ENCODE measurements at places on chromosomes 7 and 10.

DNA sequence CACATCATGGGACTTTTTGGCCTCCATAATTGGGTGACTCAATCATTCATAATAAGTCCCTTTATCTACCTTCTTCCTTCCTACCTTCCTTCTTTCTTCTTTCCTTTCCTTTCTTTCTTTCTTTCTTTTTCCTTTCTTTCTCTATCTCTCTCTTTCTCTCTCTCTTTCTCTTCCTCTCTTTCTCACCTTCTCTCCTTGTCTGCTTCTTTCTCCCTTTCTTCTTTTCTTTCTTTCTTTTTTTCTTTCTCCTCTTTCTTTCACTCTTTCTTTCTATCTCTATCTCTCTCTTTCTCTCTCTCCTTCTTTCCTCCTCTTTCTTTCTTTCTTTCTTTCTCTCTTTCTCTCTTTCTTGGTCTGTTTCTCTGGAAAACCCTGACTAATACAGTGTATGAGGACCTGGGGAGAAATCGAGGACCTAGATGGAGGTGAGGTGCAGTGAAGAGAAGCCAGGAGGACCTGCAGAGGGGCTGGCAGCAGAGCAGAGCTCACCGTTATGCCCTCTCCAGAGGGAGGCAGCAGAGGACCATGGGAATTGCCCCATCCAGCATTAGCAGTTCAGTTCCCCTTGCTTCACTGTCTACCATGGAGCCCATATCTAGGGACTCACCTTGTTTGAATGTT, 52.7 kb upstream of the BTRC start:
- peak; percentile 69 for DNase-seq

- no peak for DNase-seq
Measured at GRCh38 chr10:83917537-83918506, 221.5 kb upstream of the GHITM start.

GRCh38 chr7:8436965-8437364, 3.6 kb downstream of the NXPH1 start:
- no peak for DNase-seq

DNA sequence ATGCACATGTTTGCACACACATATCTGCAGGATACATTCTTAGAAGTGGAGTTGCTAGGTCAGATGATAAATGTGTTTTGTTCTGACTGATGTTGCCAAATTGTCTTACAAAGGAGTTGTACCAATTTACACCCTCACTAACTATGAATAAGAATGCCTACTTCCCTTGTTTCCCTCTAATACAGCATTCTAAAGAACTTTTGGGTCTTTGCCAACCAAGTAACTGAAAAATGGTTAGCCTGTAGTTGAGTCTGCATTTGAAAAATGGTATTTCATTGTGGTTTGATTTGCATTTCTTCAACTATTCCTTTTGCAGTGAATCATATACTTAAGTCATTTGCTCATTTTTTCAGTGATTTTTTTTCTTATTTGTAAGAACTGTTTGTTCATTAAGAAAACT, 48.4 kb downstream of the TMEM26 start:
- no peak for DNase-seq

- no peak for DNase-seq
Measured at GRCh38 chr7:138243836-138244235, 167.6 kb downstream of the AKR1D1 start.

DNA sequence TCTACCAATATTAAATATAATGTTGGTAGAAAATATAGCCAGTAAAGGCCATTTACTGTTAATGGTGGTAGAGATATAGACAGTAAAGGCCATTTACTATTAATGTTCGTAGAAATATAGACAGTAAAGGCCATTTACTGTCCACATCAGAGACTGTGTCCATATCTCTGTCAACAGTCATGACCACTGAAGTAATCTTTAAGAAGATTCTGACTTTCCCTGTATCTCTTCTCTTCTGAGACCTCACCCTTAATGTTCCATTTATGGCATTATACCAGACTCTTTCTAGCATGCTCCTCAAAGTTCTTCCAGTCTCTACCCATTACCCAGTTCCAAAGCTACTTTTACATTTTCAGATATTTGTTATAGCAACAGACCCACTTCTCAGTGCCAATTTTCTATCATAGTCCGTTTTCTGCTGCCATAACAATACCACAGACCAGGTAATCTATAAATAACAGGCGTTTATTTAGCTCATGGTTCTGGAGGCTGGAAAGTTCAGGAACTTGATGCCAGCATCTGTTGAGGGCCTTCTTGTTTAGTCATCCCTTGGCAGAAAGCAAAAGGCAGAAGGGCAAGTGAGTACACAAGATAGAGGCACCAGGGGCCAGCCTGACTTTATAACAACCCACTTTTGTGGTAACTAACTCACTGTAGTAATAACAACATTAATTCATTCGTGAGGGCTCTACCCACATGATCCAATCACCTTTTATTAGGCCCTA, 7.9 kb upstream of the NUDCD3 start:
- no peak for DNase-seq

DNA sequence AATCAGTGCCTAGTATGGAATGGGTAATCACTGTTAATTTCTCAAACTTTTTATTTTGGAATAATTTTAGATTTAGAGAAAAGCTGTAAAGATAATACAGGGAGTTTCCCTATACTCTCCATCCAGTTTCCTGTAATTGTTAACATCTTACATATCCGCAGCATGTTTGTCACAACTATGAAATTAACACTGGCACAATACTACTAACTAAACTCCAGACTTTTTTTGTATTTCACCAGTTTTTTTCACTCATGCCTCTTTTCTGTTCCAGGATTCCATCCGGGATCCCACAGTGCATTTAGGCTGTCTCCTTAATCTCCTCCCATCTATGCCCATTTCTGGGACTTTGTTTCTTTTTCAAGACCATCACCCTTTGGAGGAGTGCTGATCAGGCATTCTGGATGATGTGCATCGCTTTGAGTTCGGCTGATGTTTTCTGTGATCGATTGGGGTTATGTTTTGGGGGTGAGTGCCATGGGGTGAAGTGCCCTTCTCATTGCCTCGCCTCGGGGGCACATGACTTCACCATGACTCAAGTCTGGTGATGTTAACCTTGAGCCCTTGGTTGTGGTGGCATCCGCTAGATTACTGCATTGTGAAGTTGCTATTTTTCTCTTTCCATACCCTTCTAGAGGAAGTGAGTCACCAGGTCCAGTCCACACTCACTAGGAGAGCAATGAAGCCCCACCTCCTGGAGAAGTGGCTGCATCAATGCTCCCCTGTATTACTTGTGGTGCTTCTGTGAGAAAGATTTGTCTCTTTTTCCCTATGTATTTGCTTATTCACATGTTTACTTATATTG, 43.9 kb upstream of the GRB10 start:
- DNase-seq = no peak

DNA sequence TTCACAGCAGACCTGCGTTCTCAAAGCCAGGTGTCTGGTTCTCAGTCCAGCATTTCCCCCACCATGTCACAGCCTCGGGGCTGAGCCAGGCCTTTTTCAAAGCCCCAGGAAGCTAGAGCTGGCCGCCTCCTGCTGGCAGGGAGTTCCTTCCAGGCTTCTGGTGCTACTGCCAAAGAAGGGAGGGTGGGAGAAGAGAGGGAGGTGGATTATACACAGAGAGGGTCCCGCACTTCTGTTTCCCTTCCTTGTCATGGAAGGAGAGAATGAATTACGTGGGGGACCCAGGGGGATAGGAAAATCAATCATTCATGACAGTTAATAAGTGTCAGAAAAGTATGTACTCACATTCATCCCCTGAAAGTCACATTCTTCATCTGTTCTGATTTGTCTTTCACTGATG, 600 bp upstream of the LGI1 start:
- no peak for DNase-seq

- no peak for DNase-seq
Measured at GRCh38 chr10:50416181-50416824, 165.0 kb upstream of the ASAH2 start.

DNA sequence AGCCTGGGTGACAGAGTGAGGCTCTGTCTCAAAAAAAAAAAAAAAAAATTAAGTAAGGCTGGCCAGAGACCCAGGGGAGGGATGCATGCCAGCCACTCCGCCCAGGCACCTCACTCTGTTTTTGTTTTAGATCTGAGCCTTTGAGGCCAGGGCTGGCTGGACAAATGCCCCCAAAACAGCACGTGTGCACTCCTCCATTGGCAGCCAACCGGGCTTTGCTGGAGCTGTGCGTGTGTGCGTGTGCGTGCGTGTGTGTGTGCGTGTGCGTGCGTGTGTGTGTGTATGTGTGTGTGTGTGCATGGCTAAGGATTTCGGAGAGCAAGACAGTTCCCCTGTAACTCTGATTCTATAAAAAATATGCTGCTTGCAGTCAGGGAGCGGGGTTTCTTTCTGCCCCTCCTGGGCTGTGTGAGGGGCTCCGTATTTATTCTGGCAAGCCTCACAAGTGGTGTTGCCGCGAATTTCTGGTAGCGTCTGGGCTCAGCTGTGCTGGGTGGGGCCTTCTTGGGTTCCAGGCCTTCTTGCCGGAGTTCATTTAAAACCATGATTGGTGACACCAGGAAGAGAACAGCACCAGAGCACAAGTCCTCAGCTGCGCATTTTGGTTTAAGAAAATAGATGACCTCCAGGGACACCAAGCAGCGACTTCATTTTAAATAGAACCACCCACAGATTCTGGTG, 28.1 kb upstream of the UNCX start:
- no peak for DNase-seq

DNA sequence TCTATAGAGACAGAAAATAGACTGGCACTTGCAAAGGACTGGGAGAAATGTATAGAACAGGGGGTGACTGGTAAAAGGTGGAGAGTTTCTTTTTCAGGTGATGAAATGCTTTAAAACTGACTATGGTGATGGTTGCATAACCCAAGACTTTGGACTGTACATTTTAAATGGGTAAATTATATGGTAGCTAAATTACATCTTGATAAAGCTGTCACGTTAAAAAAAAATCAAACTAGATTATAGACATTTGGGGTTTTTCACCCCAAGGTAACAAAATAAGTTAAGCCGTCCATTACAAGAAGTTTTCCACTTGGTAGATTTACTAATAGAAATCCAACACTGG, 24.0 kb downstream of the TMEM209 start:
- no peak for DNase-seq

DNA sequence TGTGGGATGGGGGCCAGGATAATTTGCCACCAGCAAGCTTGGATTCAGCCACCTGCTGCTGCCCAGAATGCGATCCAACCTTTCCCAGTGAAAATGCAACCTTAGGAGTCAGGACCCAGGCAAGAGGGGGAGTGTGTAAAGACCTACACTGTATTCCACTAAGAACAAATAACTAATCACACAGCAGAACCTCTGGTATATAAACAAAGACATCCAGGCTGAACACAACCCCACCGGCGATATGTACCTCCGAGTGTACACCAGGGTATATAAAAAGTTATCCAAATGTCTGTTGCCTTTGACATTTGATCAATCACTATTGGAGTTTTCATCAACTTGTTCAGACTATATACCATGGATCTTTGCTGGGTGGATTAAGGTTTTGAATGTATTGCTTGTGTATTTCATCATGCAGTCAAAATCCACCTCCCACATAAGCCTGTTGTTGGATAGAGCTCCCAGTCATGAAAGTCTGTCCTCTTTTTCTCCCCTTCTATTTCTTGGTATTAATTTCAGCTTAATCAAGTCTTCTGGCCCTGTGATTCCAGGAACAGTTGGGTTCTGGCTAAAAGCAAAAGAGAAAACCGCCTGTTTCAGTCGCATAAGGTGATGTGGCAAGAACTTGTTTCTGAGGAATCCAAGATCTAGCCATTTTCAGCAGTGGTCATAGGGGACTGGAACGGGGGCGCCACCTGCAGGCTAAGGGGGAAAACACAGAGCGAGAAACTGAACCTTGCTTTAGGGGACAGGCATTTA, 290.7 kb downstream of the CCDC3 start:
- peak; percentile 67 for DNase-seq

DNA sequence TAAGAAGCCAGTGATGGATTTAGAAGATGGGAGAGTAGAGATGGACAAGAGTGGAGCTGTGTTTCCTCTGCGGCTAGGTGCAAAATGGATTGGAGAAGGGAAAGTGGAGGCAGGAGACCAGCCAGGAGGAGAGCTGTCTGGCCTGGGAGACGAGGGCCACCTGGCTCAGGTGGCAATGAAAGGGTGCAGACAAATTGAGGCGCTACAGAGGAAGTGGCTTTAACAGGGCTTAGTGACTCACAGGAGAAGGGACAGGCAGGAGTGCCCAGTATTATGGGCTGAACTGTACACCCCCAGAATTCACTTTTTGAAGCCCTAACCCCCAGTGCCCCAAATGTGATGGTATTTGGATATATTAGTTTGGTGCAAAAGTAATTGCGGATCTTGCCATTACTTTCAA, 65.6 kb upstream of the DUSP5 start:
- no peak for DNase-seq

DNA sequence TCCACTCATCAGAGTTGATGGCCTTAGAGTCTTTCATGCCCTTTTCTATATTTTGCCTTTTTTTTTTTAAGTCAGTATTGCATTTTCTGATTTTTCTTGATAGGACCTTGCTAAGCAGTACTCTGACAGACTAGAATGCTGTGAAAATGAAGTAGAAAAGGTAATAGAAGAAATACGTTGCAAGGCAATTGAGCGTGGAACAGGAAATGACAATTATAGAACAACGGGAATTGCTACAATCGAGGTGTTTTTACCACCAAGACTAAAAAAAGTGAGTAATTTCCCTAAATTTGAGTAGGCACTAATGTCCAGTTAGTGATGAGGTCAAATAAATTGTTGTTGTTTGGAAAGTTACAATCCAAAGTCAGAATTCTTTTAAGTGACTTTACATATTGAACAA, 7.4 kb downstream of the NUB1 start:
- no peak for DNase-seq

GRCh38 chr10:100970914-100971811, 1.9 kb downstream of the SEMA4G start:
- no peak for DNase-seq

- no peak for DNase-seq
Measured at GRCh38 chr7:116261904-116262303, 51.6 kb downstream of the TES start.

- no peak for DNase-seq
Measured at GRCh38 chr10:29588629-29589421, 45.9 kb downstream of the SVIL start.

- DNase-seq = no peak
Measured at GRCh38 chr10:119455609-119456434, 86.7 kb downstream of the RGS10 start.

DNA sequence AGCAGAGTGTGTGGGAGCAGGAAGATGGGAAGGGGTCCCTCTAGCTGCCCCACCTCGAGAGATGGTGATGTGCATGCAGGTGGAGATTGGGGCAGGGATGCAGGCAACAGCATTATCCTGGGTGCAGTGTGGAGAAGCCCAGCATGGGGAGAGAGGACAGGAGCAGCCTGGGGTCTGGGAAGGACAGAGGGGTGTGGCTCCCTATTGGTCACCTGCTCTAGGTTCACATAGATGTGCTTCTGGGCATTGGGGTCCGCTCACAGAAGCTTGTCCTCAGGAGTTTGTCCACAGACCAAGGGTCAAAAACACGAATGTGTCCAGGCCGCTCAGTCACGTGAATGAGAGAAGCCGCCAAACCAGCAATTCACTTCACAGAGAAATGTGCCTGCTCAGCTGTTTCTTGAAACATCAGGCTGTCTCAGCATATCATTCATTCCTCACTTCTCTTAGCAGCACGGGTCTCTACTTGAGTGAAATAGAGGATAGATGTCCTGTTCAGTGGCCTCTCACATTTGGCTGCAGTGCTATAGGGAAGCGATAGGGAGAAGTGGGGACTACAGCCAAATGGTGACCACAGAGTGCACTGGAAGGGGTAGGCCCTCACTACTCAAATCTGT, 11.5 kb upstream of the SLC29A3 start:
- no peak for DNase-seq

- no peak for DNase-seq
Measured at GRCh38 chr7:77570330-77571011, 33.4 kb downstream of the PTPN12 start.

GRCh38 chr10:106615081-106615480, 549.4 kb downstream of the SORCS1 start:
- no peak for DNase-seq

- DNase-seq = no peak
Measured at GRCh38 chr7:36621396-36621795, 102.9 kb downstream of the AOAH start.

All from NCI-H1436 (cell line).